ENCODE measurements at places on chromosomes 1 and 21.
A peak's percentile ranks its signal among the peaks of the same experiment; 100 is the strongest.

- DNase-seq, result no peak
These were observed 1712.5 kb downstream of the NCAM2 start for GRCh38 chr21:22710721-22711120.

DNA sequence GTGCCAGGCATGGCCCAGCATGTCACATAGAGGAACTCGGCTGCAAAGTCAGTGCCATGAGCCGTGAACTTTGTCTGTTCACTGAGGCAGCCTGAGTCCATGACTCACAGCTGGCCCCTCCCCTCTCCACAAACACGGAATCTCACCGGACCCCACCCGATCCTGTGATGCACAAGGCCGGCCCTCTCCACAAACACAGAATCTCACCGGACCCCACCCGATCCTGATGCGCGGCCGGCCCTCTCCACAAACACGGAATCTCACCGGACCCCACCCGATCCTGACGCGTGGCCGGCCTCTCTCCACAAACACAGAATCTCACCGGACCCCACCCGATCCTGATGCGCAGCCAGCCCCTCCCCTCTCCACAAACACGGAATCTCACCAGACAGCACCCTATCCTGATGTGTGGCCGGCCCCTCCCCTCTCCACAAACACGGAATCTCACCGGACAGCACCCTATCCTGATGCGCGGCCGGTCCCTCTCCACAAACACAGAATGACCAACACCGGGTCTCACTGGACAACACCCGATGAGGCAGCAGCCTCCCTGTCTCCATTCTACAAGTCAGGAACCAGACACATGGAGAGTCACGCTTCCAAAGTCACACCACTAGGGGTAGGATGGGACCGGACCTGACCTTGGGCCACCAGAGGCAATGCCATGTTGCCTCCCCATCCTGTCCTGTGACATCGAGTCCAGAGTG lies 39.6 kb upstream of the GPR153 start:
- DNase-seq, result no peak

GRCh38 chr1:247531937-247532336 lies 4.3 kb downstream of the OR2C3 start:
- no peak for DNase-seq

DNA sequence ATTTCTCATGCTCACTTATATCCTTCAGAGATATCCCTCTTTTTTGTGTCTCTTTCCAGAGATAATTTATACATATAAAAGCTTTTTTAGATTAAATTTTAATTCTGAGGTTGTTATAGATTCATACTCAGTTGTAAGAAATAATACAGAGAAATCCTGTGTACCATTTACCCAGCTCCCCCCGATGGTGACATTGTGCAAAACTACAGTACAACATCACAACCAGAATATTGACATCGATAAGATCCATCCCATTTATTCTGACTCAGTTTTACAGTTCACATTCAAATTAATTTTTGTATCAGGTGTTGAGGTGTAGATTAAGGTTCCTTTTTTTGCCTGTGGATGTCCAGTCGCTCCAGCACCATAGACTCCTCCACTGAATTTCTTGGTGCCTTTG lies 14.3 kb downstream of the DMRTB1 start:
- DNase-seq, result peak; percentile 16

GRCh38 chr1:162943622-162944021 lies 82.6 kb upstream of the CCDC190 start:
- DNase-seq, result no peak

DNA sequence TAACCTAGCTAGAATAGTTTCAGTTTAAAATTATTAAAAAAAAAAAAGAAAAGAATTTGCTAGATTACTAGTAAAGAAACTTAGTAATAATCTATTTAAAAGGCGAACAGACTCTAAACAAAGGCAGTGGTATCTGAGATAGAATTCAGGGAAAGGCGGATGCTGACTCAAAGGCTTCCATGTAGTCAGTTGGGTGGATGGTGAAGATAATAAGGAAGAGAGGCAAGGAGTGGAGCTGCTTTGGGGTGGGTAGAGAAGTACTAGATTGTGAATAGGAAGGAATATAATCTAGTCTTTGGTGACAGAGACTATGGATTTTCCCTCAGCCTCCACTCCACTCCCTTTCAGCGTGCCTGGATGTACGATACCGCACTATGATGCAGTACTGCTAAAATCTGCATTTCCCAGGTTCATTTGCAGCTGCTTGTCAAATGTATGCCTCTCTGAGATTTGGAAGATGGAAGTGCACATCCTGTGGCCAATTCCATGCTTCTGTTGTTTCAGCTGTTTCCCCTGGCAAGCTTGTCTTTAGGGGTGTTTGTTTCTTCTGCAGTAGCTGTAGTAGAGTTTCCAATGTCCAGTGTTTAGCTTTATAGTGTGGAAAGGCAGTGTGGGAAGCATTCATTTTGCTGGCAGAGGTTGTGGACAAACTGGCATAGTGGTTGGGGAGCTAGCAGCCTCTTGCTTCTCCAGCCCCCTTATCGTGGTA lies 184.6 kb upstream of the NRIP1 start:
- no peak for DNase-seq

- DNase-seq, result no peak
These were observed 56.0 kb upstream of the GPR52 start for GRCh38 chr1:174391716-174392115.

GRCh38 chr1:149846042-149846441 lies 53.3 kb upstream of the BOLA1 start:
- DNase-seq, result peak; percentile 33

GRCh38 chr1:81571946-81572345 lies 228.8 kb upstream of the ADGRL2 start:
- DNase-seq, result no peak

- no peak for DNase-seq
These were observed 5.3 kb downstream of the DAP3 start for GRCh38 chr1:155694167-155694566.

DNA sequence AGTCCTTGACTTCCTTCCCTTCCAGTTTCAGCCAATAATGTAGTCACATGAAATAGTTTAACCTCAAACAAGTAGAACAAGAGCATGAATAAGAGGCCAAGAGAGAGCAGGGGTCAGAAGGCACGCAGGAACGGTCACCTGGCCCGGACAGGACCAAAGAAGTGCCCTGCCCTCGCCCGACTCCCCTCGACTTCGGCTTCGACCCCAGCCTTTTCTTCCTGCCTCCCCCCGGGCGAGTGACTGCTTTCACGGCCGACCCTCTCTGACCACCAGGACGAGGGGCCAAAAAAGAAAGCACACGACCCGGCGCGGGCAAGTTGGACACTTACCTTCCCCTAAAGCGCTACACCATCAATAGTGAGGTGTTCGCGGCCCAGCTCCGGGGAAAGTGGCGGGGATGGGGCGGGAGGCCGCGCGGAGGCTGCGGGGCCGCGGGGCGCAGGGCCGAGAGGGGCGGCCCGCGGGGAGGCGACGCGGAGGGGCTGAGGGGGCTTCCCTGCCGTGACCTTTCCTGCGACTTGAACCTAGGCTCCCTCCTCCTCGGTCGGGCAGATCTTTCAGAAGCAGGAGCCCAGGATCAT lies 519 bp downstream of the RERE start:
- peak; percentile 18 for DNase-seq

- DNase-seq, result no peak
These were observed 5.2 kb upstream of the AHDC1 start for GRCh38 chr1:27609210-27609555.
